ENCODE measurements at places on chromosomes 11 and 22. TPM values are rescaled to one million over a fixed set of nuclear protein-coding genes. Genes with fewer than 3 reads are reported as not detected.

ELF5 gene
- total RNA-seq: 19.3 TPM

FREY1 gene
- total RNA-seq: 0.90 TPM

GRCh38 chr22:30884211-30885000, 84.2 kb downstream of the MORC2 start:
- no peak for DNase-seq

DNA sequence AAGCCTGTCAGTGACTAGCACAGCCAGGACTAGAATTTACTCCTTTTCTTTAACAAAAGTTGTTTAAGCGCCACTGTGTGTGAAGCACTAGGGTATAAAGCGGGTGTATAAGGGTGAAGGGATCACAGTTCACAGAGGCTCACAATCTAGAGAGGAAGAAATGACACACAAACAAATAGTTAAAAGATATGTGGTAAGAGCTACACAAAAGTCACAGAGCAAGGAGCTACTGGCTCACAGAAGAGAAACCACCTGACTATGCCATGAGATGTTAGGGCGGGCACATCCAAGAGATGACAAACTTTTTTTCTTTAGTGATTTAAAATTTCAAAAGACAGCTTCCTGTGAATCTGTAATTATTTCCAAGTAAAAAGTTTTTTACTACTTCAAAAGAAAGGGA, 55.6 kb downstream of the PHF21A start:
- no peak for DNase-seq

DNA sequence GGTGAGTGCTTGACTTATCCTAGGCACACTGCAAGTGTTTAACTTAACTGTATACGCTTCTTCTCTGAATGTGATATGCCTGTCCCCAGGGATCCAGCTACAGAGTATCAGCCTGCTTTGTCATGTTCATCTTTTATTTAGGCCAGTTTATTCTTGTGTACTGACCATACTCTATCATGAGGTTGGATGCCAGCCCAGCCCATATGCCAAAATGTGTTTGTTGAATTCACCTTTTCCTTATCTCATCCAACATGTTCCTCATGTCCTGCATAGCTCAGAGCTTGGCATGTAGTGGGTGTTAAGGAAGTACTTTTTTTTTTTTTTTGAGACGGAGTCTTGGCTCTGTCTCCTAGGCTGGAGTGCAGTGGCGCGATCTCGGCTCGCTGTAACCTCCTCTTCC, 116.2 kb downstream of the NCAM1 start:
- DNase-seq: no peak

GRCh38 chr22:28332410-28332809, 347.2 kb downstream of the TTC28 start:
- no peak for DNase-seq
